ENCODE measurements at places on chromosomes 16 and 17. TPM values are rescaled to one million over a fixed set of nuclear protein-coding genes. Genes with fewer than 3 reads are reported as not detected.

DNA sequence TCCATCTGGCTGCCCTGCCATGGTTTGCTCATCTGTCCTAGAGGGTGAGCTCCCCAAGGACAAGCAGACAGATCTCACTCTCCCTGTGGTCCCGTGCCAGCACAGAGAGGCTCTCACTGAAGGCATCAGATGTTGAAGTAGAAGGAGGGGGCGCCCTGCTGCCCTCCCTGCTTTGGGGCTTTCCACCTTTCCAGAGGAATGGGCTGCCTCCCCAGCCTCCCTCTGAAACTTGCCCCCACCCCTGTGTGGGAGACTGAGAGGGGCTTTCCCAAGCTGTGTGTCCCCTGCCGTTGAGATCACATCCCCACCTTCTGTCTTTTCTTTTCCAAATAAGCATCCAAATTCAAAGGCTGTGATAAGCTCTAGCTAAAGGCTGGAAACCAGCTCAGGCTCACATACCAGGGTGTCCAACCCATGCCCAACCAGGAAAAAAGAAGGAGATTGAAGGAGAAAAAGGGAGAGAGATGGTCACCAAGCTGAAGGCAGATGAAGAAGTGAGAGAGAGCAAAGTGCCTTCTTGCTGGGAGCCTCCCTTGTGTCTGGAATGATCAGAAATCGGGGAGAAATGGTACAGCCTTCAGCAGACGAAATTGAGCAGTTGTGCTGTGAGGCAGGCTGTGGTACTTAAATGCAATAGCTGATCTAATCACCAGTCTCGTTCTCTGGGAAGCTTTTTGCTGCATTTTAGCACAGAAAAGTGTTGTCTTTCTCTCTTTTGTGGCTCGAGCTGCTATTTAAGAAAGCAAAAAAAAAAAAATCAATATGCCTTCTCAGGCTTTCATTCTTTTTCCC, 145.9 kb upstream of the LHX1 start:
- peaks cover 26% of the 10 kb centered on the region for H3K27me3 ChIP-seq
- H3K4me1 ChIP-seq: no peaks in the 10 kb centered on the region
- no peak for DNase-seq
- no peaks in the 10 kb centered on the region for H3K36me3 ChIP-seq
- no peak overlapping the region for H3K4me3 ChIP-seq

GRCh38 chr16:20410121-20410723, 888 bp downstream of the ACSM5 start:
- H3K27me3 ChIP-seq: peaks cover 15% of the 10 kb centered on the region
- H3K36me3 ChIP-seq: no peaks in the 10 kb centered on the region
- no peak for DNase-seq
- no peak overlapping the region for H3K27ac ChIP-seq
- H3K4me3 ChIP-seq: no peak overlapping the region
- H3K4me1 ChIP-seq: no peaks in the 10 kb centered on the region

DNA sequence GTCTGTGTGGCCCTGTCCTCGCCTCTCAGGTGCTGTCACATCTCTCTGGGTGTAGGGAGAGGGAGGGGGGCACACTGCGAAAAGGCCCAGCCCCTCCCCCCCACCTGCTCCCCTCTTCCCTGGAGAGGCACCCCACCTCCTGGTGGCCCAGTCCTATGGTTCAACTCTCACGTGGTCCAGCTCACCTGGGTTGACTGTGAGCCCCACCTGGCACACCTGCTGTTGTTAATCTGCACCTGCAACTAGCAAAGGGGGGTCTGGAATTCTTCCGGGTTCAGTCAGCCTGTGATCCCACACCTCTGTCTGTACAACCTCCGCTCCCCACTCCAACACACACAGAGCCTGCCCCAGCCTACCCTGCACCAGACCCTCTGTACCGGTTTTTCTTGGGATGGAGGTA, 2.0 kb upstream of the SYNGR2 start:
- H3K36me3 ChIP-seq: peaks cover 6% of the 10 kb centered on the region
- no peaks in the 10 kb centered on the region for H3K27me3 ChIP-seq
- H3K4me3 ChIP-seq: no peak overlapping the region
- peaks cover 41% of the 10 kb centered on the region for H3K4me1 ChIP-seq
- DNase-seq: no peak

GRCh38 chr17:82007495-82008257, 15.0 kb downstream of the CENPX start:
- no peaks in the 10 kb centered on the region for H3K27me3 ChIP-seq
- H3K4me3 ChIP-seq: no peak overlapping the region
- H3K27ac ChIP-seq: peak overlapping the region; percentile 5
- no peak for DNase-seq

DNA sequence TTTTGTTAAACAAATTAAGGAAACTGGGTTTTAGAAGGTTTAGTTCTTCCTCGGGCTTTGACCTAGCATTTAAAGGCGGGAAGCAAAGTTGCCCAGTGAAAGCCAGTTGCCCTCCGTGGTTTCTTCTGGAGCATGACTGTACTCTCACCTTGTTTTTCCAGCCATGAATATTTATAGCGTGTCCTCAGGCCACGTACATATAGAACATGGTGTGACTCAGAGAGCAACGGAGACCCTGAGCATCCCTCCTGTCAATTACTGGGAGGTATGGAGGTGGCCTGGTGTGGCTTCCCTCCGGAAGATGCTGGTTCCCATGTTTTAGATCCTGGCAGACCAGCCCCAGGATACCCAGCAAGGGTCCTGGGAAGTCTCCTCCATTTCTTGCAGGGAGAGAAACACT, 48.4 kb downstream of the AKAP1 start:
- no peak overlapping the region for H3K4me3 ChIP-seq
- no peaks in the 10 kb centered on the region for H3K4me1 ChIP-seq
- H3K27me3 ChIP-seq: no peaks in the 10 kb centered on the region
- H3K36me3 ChIP-seq: no peaks in the 10 kb centered on the region
- no peak for DNase-seq

DNA sequence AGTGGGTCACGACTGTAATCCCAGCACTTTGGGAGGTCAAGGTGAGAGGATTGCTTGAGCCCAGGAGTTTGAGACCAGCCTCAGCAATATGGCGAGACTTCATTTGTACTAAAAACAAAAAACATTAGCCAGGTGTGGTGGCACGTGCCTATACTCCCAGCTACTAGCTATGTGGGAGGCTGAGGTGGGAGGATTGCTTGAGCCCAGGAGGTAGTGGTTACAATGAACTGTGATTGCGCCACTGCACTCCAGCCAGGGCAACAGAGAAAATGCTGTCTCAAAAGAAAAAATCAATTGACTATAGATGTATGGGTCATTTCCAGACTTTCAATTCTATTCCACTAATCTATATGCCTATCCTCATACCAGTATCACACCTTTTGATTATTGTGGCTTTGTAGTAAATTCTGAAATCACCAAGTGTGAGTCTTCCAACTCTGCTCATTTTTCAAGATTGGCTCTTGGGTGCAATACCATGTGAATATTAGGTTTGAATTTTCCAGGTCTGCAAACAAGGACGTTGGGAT, 27.2 kb upstream of the CEP20 start:
- H3K27me3 ChIP-seq: no peaks in the 10 kb centered on the region
- no peak overlapping the region for H3K27ac ChIP-seq
- H3K4me3 ChIP-seq: no peak overlapping the region
- H3K4me1 ChIP-seq: peaks cover 12% of the 10 kb centered on the region

DNA sequence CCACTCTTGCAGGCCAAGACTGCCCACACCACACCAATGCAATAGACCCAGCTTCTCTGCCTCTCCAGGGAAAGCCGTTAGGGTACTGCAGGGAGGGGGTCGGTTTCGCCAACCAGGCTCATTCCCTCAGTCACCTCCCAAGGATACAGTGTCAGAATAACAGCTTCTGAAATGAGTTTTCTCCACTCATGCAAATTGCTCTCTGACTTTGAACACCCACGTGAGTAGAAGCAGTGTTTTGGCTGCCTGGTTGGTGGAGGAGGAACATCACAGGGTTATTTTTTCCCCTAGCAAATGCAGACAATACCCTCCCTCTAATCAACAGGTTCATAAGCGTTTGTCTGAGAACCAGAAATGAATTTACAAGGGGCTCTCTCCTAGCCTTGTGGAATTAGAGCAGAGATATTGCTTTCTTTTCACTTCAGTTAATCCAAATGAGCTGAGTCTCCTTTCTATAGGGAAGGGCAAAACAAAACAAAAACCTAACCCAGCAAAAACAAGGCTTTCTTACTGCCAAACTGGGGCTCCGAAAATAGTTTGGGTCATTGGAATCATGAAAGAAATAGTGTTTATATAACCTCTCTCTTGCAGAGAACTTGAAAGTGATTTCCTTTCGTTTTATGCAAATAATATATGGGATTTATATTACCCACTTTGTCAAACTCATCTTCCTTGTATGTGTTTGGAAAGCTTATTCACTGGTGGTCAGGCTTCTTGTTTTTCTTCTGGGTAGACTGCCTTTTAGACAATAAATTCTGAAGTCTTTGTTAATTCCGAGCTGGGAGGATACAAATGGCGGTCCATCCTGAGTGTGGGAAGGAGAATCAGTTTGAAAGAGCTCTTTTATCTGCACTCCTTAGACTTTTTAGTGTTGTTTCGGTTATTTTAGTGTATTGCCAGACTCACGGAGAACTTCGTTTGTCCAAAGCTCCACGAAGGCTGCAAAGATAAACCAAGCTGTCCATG, 229.9 kb downstream of the MSI2 start:
- no peaks in the 10 kb centered on the region for H3K4me1 ChIP-seq
- no peak overlapping the region for H3K27ac ChIP-seq
- H3K27me3 ChIP-seq: no peaks in the 10 kb centered on the region
- H3K36me3 ChIP-seq: no peaks in the 10 kb centered on the region

DNA sequence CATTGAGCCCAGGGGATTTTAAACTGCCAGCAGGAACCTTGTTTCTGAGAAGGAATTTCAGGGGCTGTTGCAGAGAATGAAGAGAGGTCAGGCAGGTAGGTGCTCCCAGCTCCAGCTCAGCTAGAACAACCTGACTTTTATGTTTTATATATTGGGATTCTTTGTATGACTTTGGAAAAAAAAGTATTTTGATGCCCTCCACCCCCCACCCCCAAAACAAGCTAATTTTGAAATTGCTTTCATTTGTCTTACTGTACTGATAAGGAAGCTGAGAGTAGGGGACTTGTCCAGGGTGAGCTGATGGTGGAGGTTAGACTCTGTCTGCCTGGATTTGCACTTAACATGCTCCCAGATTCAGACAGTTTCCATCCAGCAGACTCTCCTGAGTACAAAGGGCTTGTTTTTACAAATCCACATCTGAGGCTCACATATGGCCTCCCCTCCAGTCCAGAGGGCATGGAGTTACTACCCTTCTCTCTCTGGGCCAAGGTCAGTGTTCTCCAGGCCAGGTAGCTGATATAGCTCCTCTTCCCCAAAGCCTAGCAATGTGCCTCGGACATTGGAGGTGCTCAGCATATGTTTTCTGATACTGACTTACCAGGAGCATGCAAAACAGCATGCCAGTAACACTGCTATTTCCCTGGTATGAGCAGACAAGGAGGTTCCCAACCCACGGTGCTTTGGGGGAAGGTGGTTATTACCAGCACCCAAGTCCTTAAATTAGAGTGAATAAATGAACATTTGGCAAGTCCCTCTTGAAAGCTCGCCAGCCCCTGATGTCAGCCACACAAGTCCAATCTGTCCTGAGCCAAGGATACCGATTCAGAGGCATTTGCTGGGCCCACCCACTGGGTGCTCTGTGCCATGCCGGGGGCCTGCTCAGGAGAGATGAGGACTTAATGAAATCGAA, 11.3 kb downstream of the STX1B start:
- H3K27ac ChIP-seq: no peak overlapping the region
- H3K27me3 ChIP-seq: no peaks in the 10 kb centered on the region
- H3K4me3 ChIP-seq: no peak overlapping the region
- DNase-seq: no peak
- H3K4me1 ChIP-seq: peaks cover 44% of the 10 kb centered on the region

DNA sequence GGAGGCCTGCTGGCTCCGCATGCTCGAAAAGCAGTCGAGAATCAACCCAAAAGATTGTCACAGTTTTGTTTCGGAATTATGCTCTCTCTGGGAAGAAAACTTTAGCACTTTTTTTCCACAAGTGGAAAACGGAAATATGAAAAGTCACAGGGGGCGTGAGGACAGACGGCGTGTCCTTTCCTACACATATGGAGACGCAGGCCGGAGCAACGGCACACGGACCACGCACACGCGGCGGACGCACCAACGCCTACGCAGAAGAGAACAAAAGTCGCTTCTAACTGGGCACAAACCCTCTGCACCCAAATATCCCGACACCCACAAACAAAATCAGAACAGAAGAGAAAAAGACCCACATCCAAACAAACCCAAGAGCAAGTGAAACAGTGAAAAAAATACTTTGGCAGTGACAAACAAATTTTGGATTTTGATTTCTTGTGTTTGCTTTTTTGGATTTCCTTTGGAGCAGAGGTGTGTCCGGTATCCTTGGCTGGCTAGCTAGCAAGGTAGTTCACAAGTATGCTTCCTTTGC, 9.3 kb upstream of the PABPN1L start:
- no peaks in the 10 kb centered on the region for H3K27me3 ChIP-seq
- no peak overlapping the region for H3K4me3 ChIP-seq
- H3K4me1 ChIP-seq: no peaks in the 10 kb centered on the region
- no peak for DNase-seq
- H3K27ac ChIP-seq: no peak overlapping the region

DNA sequence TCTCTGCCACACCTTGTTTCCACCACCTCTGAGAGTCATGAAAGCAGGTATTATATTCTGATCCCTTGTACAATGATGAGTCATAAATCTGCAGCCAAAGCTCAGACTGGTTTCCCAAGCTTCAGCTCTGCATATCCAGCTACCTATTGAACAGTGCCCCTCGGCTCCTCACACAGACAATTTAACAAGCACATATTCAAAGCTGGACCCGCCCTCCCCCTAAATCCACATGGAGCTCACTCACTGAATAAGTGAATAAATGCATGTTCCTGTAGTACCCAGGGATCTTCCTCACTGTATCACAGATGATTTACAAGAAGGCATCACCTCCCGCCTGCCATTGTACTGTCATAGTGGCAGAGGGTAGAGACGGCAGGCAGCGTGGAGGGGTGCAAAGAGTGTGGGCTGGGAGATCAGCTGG, 516.4 kb downstream of the GRIN2A start:
- peak; percentile 34 for DNase-seq
- H3K4me1 ChIP-seq: no peaks in the 10 kb centered on the region
- no peak overlapping the region for H3K27ac ChIP-seq
- H3K36me3 ChIP-seq: no peaks in the 10 kb centered on the region
- H3K27me3 ChIP-seq: peaks cover 23% of the 10 kb centered on the region

GRCh38 chr17:41962768-41963434, 3.7 kb upstream of the CNP start:
- H3K4me1 ChIP-seq: peaks cover 22% of the 10 kb centered on the region
- H3K27me3 ChIP-seq: no peaks in the 10 kb centered on the region
- no peaks in the 10 kb centered on the region for H3K36me3 ChIP-seq

GRCh38 chr17:41651625-41652460, 27.5 kb upstream of the KRT17 start:
- no peaks in the 10 kb centered on the region for H3K27me3 ChIP-seq
- H3K4me3 ChIP-seq: no peak overlapping the region
- H3K36me3 ChIP-seq: no peaks in the 10 kb centered on the region
- peak overlapping the region; percentile 61 for H3K27ac ChIP-seq
- H3K4me1 ChIP-seq: peaks cover 97% of the 10 kb centered on the region
- no peak for DNase-seq

SLC9A5 gene
- 5.6 TPM for total RNA-seq

PRAC2 gene
- total RNA-seq: not detected

CACNA1H gene
- total RNA-seq: 24.3 TPM

MRPL28 gene
- 61.4 TPM for total RNA-seq

SEC14L1 gene
- total RNA-seq: 59.7 TPM

MAF gene
- 0.27 TPM for total RNA-seq
